ENCODE measurements at places on chromosomes 12 and 14. TPM values are rescaled to one million over a fixed set of nuclear protein-coding genes. Genes with fewer than 3 reads are reported as not detected.

DNA sequence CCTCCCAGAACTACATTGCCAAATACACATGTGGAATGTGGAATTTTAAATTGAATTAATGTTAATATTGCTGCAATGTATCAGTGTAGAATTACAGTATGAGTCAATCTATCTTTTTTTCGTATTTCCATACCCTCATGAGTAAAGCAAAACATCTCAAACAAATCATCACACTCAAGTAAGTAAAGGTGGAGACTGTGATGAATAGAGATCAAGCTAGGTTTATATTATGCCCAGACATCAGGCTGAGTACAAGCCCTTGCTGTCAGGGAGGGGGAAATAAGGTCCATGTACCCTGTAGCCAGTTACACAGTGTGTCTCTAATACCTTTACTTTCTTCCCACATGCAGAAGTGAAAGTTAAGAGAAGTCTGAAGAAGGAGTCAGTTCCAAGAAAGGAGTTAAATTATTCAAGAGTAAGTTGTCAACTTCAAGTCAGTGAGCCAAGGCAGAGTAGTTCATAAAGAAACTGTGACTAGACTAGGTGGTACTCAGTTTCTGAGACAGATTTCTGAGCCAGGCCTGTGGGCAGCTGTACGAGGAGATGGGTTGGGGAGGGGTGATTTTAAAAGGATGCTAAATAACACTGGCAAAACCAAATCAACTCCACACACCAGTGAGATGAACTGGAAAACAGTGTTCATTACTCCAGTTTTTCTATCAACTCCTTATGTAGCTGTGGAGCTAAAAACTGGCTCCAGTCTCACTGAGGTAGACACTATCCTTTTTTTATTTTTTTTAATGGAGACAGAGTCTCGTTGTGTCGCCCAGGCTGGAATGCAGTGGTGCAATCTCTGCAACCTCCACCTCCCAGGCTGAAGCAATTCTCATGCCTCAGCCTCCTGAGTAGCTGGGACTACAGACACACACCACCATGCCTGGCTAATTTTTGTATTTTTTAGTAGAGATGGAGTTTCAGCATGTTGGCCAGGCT, 23.8 kb upstream of the STK38L start:
- no peak for DNase-seq

Gene RERG
- 0.40 TPM for total RNA-seq

DNA sequence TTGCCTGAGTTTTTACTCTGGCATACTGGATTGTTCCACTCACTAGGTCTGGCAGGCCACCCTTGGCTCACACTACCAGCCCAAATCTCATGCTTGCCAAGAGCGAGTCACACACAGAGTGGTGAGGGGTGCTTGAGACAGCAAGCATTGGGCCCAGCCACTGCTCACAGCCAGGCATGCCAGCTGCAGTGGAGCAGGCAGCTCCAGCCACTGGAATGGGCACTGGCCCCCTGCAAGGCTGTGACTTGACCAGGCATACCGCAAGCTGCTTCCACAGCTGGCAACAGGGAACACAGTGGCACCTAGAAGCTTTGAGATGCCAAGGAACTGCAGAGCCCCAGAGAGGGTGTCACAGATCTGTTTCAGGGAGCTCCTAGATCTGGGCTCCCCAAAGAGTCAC, 488.5 kb downstream of the LRFN5 start:
- no peak for DNase-seq

Gene CLEC9A
- not detected for total RNA-seq

Gene AVPR1A
- total RNA-seq = not detected

GRCh38 chr14:50057331-50057730, 59.0 kb downstream of the VCPKMT start:
- DNase-seq = no peak

Gene SYNDIG1L
- total RNA-seq = not detected

Gene JPH4
- total RNA-seq = not detected

- no peak for DNase-seq
Measured at GRCh38 chr14:34063042-34063441, 112.2 kb upstream of the EGLN3 start.

GRCh38 chr14:56400109-56400825, 179.3 kb upstream of the TMEM260 start:
- DNase-seq = no peak

GRCh38 chr12:104677441-104678089, 220.8 kb downstream of the CHST11 start:
- DNase-seq = no peak

Gene DTX1
- total RNA-seq = 0.24 TPM

All from Daoy (cell line).